HT-29 (cell line): ENCODE measurements at places on chromosomes 5 and 9. TPM values are rescaled to one million over a fixed set of nuclear protein-coding genes. Genes with fewer than 3 reads are reported as not detected.

DNA sequence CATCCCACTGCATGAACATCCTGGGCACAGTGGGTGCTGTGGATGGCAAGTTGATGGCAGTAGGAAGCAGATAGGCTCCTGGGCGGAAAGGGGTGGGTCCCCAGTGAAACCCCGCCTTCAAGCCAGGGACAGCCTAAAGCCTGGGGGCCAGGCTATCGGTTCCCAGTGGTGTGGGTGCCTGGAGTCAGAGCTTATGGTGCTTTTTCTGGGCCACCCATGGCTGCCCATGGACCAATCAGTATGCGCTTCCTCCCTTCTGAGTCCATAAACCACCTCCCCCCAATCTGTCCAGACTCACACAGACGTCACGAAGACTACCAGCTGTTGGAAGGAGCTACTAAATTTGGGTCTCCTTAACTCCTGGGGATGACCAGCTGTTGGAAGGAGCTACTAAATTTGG, 17.5 kb upstream of the ECPAS start:
- DNase-seq = no peak

The KIAA1958 gene
- total RNA-seq = 7.5 and 9.2 TPM in 2 replicates

DNA sequence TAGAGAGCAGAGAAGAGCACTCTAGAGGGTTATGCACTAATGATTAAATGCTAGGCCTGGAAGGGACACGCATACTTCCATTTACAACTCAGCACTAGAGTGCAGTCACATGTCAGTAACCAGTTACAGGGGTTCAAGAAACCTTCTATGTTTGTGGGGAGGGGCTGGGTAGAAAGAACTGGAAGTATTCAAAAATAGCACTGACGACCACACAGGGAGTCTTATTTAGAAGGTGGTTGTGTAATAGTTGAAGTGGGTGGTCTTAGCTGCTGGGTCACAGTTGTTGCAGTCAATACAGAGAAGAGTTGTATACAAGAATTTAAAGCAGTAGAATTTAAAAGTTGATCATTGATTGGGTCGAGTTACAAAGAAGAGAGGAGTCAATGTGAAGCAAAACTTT, 15.4 kb downstream of the AOPEP start:
- DNase-seq = no peak

The SLC6A19 gene
- total RNA-seq = not detected in 2 replicates

GRCh38 chr9:120854596-120855327, 12.0 kb upstream of the PSMD5 start:
- DNase-seq = no peak

The PCDHB14 gene
- 0.18 and 0.31 TPM in 2 replicates for total RNA-seq

The LCN6 gene
- not detected in 2 replicates for total RNA-seq

DNA sequence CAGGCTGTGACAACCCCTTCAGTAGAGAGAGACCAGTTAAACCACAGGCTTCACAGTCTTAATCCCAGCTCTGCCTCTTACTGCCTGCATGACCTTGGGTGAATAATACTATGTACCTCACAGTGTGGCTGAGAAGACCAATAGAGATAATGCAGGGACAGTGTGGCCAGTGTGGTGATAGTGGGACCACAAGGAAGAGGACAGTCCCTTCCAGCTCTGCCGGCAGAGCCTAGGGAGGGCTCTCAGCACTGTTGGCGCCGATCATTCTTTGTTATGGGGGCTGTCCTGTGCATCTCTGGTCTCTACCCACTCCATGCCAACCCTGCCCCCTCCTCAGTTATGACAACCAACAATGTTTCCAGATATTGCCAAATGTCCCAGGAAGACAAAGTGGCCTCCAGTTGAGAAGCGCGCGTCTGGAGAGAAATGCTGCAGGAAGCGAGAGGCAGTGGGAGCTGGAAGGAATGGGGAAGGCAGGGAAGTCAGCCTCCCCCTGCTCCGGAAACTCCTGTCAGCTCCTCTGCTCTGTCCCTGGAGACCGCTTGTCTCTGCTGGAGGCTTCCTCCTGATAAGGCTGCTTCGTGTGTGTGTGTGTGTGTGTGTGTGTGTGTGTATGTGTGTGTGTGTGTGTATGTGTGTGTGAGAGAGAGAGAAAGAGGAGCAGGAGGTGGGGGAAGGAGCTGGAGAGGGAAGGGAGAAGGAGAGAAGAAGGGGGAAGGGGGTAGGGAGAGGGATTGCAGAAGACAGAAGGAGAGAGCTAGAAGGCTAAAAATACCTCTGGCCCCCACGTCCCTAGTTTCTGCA, 31.8 kb upstream of the FABP6 start:
- no peak for DNase-seq

The JAKMIP2 gene
- total RNA-seq = 0.03 and 0.26 TPM in 2 replicates

DNA sequence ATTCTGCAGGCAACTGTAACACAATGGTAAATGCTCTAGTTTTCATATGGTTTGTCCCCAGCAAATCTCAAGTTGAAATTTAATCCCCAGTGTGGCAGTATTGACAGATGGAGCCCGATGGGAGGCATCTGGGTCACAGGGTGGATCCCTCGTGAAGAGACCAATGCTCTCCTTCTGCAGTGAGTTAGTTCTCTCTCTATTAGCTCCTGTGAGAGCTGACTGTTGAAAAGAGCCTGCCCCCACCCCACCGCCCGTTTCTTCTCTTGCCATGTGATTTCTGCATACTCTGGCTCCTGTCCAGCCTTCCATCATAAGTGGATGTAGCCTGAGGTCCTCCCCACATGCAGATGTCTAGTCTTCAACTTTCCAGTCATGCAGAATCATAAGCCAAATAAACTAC, 27.0 kb downstream of the IARS1 start:
- DNase-seq = no peak

The FIBCD1 gene
- total RNA-seq = 0.03 and 1.5 TPM in 2 replicates

DNA sequence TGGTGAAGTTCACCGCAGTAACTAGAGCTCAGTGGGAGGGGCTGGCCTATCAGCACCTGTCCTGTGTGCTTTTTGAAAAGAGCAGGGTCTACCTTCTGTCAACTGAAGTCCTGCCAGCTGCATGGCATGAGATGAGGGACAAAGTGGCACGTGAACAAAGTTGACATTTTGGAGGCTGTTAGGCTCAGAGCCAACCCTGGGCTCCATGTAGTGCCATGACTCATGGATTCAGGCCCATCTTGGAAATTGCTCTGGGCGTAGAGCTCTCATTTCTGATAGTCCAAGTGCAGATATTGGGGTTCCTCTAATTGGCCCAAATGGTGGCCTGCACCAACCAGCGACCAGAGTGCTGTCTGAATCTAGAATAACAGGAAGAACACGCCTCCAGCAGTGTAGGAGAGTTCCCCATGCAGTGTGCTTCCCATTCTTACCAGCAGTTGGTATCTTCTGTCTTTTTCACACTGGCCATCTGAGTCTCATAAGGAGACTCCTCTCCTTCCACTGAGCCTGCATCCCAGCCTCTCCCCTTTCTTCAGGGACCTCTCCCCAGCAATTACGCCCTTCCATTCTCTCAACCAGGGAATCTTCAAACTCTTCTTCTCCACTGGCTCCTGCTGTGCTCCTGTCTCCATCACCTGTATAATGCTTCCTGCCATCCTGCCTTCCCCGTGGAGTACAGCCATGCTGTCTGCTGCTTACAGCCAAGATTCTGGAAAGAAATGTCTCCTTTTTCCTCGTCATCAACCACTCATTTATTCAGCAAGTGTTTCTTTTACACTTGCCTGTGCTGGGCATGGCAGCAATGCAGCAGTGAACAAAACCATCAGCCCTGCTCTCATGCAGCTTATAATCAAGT, 30.4 kb downstream of the IRF1 start:
- DNase-seq = peak; percentile 22
